D721Med (cell line): ENCODE measurements at places on chromosomes 3 and 15.

DNA sequence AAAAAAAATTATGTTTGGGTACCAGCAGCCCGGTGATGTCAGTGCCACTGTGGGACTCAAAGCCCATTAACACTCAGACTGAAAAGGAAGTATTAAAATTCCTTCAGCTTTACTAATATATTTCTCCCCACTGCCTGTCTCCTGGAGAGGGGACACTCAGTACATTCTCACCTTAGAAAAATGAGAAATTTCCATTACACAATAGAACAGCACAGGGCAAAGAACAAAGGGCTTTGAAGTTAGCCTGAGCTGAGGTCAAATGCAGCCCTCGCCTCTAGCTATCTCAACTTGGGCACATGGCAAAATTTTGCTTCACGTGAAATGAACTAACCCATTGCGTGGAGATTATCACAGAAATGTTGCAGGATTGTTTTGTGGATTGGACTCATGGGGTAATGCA lies 80.8 kb downstream of the RARB start:
- DNase-seq = no peak

DNA sequence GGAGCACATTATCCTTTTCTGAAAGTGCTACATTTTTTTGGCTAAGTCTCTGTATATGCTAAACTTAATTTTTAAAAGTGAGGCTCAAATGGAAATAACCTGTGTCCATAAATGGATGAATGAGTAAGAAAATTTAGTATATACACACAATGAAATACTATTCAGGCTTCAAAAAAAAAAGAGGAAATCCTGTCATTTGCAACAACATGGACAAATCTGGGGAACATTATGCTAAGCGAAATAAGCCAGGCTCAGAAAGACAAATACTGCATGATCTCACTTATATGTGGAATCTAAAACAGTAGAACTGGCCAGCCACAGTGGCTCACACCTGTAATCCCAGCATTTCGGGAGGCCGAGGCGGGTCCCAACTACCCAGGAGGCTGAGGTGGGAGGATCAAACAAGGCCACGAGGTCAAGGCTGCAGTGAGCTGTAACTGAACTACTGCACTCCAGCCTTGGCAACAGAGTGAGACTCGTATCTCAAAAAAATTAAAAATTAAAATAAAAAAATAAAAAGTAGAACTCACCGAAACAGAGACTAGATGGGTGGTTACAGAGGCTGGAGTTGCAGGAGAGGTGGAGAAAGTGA lies 25.8 kb downstream of the CCDC12 start:
- no peak for DNase-seq

DNA sequence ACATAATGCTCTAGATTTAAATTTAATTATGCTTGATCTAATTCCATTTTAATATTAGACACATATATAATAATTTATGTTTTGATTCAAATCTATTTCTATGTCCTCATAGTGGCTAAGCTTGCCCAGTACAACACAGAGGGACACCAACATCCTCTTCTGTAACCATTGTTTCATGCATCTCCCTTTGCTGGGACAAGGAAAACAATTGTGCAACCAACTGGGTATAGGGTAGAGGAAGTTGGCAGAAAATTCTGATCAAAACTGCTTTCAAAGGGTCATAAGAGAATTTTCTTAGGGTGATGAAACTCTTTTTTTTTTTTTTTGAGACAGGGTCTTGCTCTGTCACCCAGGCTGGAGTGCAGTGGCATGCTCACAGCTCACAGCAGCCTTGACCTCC lies 121.4 kb upstream of the SGO1 start:
- DNase-seq = no peak

GRCh38 chr15:100777821-100778220 lies 101.8 kb upstream of the ALDH1A3 start:
- no peak for DNase-seq

GRCh38 chr3:30222441-30222840 lies 384.0 kb upstream of the TGFBR2 start:
- no peak for DNase-seq

DNA sequence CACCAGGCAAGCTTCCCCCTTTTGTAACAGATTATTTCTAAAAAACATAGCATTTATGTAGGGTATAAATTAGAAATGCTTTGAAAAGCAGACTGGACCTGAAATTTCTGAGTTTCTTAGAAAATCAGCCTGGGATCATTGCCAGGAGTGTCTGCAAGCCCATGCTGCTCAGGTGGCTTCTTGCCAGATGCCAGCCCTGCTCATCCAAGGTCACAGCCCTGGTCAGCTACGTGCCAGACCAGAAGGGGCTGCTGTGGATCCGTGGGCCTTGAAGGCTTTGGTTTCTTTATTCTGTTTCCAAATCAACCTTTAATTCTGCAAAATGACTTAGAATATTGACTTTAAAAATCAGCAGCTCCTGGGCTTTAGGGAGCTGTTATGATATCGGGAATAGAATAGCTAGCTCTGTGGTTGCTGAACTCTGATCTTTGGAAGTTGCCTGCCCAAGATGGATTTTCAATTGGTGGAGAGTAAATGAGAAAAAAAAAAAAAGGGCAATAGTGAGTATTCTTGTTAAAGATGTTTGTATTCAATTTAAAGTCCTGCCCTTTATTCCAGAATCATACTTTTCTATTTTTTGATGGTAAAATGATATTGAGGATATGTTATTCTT lies 370.1 kb upstream of the ONECUT1 start:
- DNase-seq = no peak

DNA sequence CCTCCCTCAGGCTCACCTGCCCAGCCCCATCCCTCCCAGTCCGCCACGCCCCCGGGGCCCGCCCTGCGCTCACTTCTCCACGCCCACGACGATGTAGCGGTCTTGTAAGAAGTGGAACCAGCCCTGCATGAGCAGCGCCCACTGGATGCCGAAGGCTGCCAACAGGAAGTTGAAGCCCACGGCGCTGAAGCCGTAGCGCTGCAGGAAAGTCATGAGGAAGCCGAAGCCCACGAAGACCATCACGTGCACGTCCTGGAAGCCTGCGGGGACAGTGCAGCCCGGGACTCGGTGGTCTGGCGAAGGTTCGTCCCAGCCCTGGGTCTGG lies 9.7 kb downstream of the RHCG start:
- DNase-seq = no peak

DNA sequence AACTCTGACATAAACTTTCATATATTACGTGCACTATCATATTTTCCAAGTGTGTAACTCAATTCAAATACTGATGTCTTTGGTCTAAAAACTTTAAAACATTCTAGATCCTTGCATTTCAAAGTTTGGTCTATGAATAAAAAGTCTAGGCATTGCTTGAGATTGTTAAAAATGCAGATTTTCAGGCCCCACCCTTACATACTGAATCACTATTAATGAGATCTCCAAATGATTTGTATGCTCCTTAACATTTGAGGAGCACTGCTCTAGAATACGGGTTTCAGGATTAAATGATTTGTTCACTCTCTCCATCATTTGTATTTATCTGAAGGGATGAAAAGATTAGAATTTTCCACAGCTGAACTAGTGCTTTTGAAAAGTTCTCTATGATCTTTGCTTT lies 202.9 kb downstream of the KBTBD8 start:
- DNase-seq = no peak

DNA sequence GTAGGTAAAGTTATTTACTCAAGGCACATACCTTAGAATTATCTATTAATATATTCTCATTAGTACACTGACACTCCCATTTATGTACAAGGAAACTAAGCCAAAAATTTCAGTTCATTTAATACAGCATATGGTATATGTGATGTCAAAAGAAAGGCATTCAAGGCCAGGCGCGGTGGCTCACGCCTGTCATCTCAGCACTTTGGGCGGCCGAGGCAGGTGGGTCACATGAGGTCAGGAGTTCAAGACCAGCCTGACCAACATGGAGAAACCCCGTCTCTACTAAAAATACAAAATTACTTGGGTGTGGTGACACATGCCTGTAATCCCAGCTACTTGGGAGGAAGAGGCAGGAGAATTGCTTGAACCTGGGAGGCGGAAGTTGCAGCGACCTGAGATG lies 435.2 kb downstream of the GBE1 start:
- DNase-seq = no peak

DNA sequence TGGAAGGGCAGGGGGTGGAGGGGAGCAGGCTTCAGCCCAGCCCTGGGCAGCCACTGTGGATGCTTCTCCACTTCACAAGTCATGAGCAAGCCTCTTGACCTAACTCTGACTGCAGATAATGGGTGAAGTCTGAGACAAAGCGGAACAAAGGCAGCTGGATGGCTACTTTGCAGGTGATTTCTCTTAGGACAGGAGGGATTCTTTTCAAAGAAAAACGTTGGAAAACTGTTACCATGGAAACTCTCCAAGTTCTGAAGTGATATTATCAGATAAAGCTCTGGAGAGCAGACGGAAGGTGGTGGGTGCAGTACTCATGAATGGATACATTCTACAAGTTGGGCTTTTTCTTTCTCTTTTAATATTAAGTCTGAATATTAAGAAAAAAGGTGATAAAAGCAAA lies 254.2 kb upstream of the SLCO3A1 start:
- no peak for DNase-seq

DNA sequence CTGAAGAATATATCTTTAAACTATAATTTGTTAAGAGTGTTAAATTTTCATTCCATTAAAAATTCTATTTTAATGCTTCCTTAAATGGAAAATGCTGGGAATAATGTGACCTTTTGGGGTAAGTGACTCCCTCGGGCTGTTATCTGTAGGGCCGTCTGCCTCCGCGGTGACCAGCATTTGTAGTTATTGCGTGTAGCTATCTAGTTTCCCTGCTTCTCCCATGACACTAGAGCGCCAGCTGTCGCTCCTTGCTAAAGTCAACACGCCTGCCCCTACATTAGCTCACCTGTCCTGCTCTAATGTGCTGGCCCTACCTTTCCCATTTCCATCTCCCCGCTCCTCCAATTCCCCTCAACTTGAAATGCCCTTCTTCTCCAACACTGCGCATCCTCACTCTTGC lies 12.4 kb upstream of the CHRM5 start:
- DNase-seq = no peak

- DNase-seq = no peak
These were observed 261.3 kb downstream of the XXYLT1 start for GRCh38 chr3:195009616-195010015.

- DNase-seq = no peak
These were observed 200.0 kb upstream of the CBLB start for GRCh38 chr3:106068795-106069194.

- no peak for DNase-seq
These were observed 165.0 kb downstream of the ABHD5 start for GRCh38 chr3:43855674-43856299.

DNA sequence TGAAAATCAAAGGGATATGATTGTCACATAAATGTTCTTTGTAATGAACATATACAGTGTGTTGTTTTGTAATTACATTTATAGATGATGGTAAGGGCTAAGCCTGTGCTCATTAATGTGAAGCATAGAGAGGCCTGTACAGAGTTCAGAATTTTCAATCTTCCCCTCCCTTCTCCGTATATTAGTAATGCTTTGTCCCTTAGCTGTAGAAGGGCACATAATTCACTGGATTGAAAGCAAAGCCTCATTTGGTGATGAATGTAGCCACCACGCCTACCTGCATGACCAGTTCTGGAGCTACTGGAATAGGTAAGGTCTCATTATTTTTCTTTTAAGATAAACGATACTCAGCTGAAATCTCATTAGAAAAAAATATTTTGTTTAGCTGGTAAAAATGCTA lies 130.2 kb downstream of the CDIN1 start:
- DNase-seq = no peak

- no peak for DNase-seq
These were observed 656.6 kb upstream of the NAALADL2 start for GRCh38 chr3:174202561-174202960.

GRCh38 chr3:82736696-82737277 lies 975.3 kb upstream of the GBE1 start:
- no peak for DNase-seq

DNA sequence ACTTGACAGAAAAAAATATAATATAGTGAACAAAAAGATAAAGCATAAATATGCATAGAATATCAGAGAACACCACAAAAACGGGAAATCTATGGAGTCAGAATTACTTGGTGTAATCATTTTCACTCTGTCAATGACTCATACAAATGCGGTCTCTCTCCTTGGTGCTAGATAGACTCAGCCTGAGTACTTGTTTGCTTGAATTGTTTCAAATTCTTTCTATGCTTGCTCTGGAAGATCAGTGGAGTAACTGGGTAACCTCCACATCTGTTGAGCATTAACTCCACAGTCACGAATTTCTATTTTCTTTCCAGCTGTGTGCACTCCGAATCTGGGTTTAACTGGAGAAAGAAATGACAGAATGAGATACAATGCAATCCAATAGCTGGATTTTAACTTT lies 760.4 kb downstream of the ZPLD1 start:
- DNase-seq = no peak

- DNase-seq = no peak
These were observed 319.0 kb downstream of the GABRB3 start for GRCh38 chr15:26453914-26454313.

- DNase-seq = no peak
These were observed 259 bp upstream of the CILP start for GRCh38 chr15:65211482-65211982.

DNA sequence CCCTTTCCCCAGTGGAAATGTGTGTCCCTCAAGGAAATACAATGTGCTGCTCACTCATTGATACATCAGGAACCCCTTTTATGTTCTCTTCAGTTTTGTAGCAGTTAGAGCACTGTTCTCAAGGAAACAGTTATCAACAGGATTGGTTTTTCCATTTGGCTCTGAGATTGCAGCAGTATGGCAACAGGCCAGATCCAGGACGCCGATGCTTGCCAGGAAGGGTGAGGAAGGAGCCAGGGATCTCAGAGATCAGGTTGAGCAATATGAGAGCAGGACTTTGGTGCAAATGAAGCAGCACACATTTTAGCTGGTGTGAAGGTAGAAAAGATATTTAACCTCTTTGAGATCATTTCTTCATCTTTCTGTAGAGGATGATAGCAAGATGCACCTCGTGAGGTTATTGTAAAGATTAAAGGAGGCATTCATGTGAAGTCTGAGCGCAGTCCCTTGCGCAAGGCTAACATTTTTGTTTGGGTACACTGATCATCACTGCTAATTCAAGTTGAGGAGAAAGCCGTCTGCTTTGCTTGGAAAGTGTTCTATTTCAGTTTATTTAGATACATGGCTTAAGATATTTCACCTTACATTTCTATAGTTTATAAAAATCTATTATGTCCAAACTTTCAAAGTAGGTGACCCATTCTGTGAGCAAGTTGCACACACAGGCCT lies 68.5 kb downstream of the KCNH8 start:
- no peak for DNase-seq

DNA sequence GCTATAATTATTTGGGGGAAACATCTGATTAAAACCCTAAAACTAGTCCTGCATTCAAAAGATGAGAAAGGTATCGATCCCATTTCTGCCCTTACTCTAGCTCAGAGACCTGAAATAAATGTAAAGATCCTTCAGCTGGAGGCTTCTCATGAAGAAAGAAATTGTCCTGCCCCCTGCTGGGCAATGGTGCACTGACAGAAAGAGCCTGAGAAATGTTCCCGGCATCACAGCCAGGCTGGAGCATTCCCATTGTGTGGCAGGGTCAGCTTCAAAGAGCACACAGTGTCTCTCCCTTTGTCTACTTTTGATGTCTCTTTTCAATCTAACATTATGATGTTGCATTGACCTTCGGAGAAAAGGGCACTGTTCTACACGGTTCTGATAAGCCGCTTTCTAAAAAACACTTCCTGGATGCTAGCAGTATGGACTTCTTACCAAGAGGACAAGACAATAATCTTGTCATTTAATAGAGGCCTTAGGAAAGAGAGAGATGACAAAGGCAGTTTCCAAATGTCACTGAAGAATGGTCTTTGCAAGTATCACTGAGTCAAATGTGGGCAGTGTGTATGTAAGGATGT lies 287.5 kb downstream of the MAGI1 start:
- peak; percentile 13 for DNase-seq
